ENCODE measurements at places on chromosomes 2 and 18.

DNA sequence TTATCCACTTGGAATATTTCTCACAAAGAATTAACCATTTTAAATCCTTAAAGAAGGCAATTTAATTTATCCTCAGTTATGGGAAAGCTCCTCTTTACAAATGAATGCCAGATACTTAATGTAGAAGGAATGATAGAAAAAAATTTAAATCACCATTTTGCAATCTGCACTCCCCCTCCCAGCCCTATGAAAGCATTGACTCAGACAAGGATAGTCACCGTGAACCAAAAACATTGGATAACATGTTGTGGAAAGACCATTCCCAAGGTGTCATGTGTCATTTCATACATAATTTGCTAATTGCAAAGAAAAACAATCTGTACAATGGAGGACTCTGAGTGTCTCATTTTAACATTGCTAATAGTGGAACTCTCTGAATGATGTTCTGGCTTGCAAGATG, 421.0 kb downstream of the TXNL1 start:
- no peak for ATAC-seq

DNA sequence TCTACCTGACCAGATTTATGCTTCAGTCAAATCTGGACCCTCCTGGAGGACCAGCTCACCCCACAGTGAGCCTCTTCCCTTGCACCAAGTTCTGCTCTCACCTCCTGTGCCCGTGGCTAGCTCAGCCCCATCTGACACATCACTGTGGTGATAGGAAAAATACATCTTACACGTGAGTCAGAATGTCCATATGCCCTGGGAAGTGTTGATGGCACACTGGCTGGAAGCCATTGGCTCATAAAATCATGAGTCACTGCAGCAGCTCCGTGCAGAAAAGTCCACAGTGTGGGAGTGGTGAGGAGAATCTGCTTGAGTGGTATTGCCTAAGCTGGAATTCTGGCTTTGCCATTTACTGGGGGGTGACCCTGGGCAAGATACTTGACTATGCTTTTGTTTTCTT, 42.6 kb upstream of the RAPGEF4 start:
- ATAC-seq: peak; percentile 96

- ATAC-seq: no peak
Measured at GRCh38 chr2:6309415-6310255, 556.1 kb downstream of the CMPK2 start.

DNA sequence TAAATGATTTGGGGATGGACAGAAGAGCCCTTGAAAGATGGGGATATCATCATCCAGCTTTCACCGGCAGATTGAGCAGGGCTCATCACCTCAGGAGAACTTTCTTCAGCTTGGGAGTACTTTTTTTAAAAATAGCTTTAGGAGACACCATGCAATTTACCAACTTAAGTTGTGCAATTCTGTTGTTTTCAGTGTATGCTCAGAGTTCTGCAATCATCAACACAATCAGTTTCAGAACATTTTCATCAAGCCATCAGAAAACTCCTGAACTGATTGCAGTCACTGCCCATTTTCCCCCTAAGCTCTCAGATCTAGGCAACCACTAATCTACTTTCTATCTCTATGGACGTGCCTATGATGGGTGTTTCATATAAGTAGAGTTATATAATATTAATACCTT, 117.7 kb downstream of the CRIM1 start:
- ATAC-seq: no peak

DNA sequence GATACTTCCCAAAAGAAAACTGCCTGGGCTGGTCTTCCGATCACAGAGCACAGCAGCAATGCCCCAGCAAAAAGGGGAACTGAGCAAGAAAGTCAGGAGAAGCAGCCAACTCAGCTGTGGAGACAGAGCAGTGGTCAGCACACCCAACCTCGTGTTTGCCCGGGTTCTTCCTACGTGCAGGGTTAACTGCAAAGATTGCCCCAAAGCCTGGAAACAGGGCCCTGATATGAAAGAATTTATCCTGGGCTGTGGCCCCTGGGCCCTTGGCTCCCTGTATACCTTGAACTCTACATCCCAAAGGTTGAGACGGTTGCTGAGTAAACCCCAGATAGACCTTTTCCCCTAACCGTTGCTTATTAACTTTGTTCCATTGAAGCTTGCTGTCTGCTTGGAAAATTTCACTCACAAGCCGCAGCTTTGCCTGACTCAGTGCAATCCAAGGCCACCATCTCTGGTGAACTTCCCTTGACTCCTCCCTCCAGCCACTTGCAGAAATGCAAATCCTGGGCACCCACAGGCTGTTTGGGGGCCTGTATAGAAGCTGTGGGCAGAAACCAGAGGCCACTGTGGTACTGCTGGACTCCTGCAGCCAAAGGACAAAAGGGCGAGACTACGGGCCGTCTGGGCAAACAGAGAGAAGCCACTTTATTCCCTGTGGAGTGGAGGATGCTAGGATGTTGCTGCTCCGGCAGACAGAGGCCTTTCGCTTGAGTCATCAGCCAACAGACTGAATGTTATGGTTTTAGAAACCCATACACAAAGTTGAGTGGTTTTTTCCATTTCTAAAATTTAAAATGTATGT, 18.2 kb downstream of the NRP2 start:
- peak; percentile 77 for ATAC-seq

- ATAC-seq: no peak
Measured at GRCh38 chr2:9251154-9252001, 44.8 kb downstream of the ASAP2 start.

- no peak for ATAC-seq
Measured at GRCh38 chr2:54636415-54637139, 86.9 kb upstream of the EML6 start.

- ATAC-seq: no peak
Measured at GRCh38 chr2:207054521-207054920, 111.2 kb downstream of the KLF7 start.

- no peak for ATAC-seq
Measured at GRCh38 chr2:221254299-221254698, 317.8 kb downstream of the EPHA4 start.

- ATAC-seq: no peak
Measured at GRCh38 chr2:238913931-238914647, 66.2 kb downstream of the TWIST2 start.

DNA sequence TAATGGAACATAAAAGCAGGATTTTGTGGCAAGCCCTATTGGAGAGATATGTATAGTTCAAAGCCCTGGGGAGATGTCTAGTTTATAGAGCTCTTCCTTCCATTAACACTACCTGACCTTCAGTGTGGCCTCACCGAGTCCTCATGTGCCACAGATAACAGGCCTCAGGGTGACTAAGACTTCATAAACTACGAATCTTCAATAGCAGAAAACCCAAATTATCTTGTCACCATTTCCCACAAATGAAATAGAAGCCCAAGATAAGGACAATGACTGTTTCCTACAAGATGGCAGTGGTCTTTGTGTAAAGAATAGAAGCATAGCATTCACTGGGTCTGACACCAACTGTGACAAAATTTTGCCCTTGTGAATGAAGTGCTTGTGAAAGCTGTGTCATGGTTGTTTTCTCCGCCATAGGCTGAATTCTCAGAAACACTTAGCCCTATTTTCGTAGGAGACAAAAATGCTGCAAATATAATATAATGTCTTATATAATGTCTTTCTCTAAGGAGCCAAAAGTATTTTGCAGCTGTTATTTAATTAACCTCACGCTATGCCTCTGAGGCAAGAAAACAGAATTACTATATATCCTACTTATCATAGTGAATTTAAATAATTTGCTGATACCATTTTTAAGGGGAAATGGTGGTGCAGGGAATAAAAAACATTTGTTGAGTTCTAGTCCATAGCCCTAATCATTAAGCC, 136.7 kb upstream of the CWC22 start:
- ATAC-seq: no peak

GRCh38 chr18:36304723-36305122, 7.2 kb downstream of the FHOD3 start:
- ATAC-seq: no peak

DNA sequence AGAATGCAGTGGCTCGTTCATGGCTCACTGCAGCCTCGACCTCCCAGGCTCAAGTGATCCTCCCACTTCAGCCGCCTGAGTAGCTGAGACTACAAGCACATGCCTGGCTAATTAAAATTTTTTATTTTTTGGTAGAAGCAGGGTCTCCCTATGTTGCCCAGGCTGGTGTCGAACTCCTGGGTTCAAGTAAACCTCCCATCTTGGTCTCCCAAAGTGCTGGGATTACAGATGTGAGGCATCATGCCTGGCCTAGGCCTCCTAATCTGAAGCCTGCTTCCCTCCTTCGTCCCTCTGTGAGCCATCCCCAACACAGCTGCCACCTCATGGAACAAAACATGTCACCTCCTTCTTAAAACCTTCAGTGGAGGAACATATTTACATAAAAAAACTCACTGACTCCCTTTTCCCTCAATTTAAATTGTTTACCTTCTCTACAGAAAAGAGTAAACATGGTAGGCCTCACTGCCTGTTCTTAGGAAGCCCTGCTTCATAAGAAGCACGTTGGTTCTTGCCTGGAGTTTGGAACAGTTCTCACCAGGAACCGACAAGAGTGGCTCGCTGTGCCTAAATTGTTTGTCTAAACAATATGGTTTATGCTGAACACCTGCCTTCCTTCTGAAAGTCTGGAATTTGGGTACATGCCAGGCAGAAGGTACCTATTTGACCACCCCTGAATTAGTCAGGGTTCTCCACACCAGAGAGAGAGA, 12.1 kb upstream of the RHOB start:
- ATAC-seq: no peak

DNA sequence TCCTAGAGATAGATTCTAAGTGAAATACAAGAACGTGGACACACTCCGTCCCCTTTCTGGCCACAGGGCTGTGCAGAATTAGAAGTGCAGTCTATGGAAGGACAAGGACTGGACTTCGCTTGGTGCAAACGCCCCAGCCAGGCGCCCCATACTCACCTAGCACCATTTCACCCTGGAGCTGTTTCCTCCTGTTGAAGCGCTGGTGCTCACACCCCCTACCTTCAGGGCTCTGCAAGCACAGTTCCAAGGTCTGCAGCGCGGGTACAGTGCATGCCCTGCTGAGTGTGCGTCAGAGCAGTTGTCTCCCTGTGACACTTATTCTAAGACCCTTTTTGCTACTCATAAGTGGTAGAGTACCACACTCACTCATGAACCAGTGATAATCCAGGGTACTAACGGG, 3.0 kb downstream of the HPCAL1 start:
- ATAC-seq: no peak

DNA sequence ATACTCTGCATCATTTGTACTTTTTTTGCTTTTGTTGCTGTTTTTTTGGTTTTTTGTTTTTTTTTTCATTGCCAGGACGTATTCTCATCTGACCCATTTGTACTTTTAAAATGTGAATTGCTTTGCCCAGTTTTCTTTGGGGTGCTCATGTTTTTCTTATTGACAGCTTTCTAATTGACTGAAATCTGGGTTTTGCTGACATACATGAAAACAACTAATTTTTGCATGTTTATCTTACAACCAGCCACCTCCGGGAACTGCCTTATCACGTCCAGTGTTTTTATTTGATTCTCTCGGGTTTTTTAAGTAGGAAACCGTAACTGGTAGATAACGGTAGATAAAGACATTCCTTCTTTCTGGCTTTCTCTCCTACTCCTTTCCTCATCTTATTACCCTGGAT, 38.6 kb downstream of the SNORC start:
- ATAC-seq: no peak

DNA sequence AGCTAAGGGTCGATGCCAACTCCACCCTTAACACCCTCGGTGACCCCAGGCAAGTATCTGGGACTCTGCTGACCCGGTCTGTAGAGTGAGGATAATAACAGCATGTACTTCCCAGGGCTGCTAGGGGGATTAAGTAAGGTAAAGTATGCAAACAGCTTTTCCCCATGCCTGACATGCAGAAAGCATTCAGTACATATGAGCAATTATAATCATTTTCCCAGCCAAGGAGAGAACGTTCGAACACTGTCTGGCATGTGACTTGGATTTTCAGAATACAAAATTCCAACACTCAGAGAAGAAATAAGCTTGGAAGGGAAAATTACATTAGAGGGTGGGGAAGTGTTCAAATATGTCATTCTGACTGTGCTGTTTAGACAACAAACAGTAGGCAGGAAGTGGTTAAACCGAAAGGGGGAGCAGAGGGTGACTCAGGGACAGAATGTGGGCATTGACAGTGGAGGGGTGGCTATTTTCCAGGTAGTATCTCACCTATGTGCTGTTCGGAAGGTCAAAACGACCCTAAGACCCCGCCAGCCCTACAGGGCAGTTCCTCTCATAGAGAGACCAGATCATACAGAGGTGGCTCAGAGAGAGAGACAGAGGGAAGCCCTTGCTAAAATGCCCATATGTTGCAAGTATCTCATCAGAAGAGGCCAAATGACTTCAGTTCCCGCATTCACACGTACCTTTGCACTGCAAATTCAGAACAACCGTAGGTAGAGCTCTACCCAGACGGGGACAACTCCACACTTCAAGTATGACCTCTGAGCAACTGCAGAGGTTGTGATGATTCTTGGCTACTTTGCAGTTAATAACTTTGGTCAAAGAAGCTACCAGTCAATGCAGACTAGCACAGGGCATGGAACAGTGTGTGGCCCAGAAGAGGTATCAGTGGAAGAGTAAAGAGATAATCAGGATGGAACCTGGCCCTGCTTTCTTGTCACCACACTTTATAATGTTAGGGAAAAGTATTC, 14.8 kb downstream of the ASPRV1 start:
- peak; percentile 89 for ATAC-seq

- no peak for ATAC-seq
Measured at GRCh38 chr2:208827109-208827508, 420.5 kb downstream of the PTH2R start.

DNA sequence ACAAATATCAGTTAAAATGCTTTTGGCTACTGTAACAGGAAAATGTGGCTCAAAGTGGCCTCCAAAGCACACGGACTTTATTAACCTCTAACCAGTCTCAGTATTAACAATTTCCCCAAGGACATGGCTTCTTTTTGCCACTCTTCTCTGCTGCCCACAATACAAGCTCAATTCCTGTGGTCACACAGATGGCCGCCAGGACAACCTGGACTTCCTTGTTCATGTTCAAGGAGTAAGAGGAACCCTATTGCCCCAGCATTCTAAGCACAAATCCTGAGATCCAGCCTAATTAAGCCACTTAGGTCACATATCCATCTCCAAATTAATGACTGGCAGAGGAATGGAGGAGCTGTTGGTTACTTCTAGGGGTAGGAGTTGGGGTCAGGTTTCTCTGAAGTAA, 38.2 kb downstream of the AOX1 start:
- no peak for ATAC-seq

DNA sequence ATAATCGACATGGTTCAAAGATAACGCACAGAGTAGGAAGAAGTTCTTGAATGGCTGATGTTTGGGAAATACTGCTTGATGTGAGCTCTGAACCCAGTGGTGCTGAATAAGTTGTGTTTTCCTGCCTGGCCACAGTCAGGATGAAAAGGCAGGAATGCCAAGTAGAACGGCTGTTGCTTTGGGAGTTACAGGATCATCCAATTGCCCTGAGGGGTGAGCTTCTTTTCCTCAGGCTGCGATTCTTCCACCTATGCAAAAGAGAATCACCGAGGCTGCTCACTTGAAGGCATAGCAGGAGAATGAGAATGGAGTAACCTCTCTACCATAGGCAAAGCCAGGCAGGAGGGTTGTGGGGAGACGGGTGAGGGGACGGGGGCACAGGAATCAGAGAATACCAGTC, 14.4 kb upstream of the IGFBP2 start:
- ATAC-seq: no peak

DNA sequence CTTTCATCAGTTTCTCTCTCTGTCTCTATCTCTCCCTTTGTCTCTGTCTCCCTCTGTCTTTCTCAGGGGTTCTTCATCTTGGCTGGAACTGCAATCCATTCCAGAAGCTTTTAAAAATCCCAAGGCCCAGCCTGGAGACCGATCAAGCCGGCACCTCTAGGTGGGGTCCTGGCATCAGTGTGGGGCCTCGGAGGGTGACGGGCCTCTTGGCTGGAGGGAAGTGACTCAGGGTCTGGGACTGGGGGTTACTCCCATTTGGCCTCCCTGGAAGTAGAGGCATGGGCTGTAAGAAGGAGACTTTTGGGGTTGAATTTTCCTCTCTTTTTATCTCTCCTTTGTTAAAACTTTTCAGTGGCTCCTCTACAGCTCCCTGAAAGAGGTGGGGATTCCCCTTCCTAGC, 52.8 kb upstream of the OTOF start:
- no peak for ATAC-seq
